Prostate gland (tissue), 2 donors: ENCODE measurements at places on chromosomes 6 and 20.

GRCh38 chr6:63272397-63272796 is 47.4 kb downstream of the LGSN start:
- no peak for DNase-seq

GRCh38 chr6:151352410-151353396 is 38.7 kb downstream of the ZBTB2 start:
- no peak for DNase-seq

DNA sequence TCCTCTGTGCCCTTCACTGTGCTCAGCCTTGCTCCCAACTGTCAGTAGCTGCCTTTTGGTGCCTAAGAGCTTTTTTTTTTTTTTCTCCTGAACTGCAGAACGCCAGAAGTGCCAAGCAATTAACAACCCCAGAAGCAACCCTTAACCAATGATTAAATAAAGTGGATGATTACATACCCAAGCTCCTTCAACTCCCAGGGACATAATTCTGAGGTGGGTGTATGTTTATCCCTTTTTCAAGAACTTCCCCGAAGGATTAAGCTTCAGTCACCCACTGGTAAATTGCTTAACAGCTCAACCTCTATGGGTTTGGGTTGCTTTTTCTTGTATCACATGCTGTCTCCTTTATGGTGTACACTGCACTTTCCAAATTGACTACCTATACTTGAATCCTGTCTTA is 41.1 kb downstream of the KLHL31 start:
- no peak for DNase-seq

DNA sequence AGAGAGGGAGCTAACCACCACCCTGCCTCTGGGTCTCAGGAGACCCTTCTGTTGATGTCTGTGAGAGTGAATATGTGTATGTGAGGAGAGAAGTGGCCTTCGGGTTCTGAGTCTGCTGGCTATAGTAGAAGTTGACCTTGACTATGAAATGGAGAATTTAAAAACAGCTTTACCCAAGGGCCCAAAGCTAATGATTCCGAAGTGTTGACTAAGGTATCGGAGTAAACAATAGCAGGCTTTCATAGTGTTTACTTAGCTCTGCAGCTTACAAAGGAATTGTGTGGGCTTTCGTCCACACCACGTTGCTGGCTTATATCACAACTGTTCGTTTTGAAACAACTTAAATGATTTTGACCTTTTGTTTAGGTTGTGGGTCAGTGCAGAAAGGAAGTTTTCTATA is 126.5 kb upstream of the JAG1 start:
- no peak for DNase-seq

GRCh38 chr6:136784271-136784664 is 8.0 kb downstream of the MAP3K5 start:
- DNase-seq: no peak

DNA sequence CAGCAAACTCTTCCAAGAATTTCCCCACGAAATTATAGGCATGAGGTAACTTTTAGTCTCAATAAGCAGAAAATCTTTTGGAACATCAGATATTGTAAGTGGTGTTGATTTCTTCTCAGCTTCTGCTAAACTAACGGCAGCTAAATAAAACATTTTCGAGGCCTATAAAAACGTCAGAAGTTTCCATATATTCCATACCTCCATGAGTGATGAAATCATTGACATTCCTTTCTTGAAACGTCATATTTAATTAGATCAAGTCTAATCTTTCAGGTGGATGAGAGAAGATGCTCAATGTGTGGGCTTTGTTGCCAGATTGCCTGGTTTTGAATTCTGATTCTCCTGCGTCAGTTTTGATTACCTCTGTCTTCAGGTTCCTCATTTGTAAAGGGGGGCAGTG is 81.3 kb downstream of the CDC5L start:
- no peak for DNase-seq

DNA sequence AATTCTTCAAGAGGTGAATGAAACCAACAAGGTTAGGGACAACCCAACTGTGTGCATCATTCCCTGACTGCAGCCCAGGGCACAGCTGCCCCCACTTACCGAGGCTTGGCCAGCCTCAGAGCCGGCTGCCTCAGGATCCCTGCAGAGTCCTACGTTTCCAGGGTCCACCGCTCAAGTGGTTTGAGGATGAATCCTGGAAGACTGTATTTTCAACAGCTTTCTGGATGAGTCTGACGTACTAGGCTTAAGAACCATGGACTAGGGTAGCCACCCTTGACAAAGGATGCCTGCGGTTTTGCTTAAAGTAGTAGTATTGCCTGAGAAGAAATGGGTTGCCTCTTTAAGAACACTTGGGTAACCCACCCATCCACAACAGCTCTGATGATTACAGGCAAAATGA is 101.4 kb downstream of the FOXC1 start:
- no peak for DNase-seq

GRCh38 chr6:135008072-135008940 is 46.3 kb downstream of the HBS1L start:
- DNase-seq: no peak

DNA sequence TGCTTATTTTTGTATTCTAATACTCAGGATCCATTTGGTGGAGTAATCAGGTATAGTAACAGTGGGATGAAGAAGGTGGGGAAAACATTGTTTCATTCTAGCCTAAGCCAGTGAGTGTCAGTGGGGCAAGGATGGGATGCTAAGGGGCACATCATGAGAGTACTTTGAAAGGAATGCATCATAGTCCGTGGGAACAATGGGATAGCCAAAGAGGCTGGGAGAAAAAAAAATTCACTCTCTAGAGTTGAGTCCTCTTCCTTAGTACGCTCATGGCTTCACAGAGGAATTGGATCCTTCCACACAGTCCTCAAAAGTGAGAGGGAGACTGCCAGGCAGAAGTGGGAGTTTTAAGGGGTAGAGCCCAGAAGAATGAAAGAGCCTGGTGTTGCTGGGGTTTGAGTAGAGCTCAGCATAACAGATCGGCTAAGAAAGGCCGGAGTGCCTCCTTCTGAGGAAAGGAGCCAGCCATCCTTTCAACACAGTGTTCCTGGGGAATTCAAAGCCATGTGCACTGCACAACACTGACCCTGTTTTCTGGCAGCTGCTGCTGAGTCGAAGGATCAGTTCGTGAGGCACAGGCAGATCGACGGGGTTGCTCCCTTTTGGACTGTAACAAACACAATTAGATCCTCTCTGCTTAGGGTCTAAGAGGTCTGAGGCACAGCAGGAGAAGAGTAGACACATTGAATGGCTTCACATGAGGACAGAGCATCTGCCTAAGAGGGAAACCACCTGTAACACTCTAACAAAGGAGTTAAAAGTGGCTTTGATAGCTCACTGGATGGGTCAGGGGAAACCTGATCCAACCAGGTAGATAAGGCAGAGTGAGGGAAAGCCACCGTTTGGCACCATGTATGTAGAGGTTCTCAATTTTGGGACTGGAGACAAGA is 61.2 kb downstream of the ELOVL5 start:
- DNase-seq: no peak

- DNase-seq: no peak
Measured at GRCh38 chr20:62411479-62412193, 4.6 kb upstream of the CABLES2 start.

DNA sequence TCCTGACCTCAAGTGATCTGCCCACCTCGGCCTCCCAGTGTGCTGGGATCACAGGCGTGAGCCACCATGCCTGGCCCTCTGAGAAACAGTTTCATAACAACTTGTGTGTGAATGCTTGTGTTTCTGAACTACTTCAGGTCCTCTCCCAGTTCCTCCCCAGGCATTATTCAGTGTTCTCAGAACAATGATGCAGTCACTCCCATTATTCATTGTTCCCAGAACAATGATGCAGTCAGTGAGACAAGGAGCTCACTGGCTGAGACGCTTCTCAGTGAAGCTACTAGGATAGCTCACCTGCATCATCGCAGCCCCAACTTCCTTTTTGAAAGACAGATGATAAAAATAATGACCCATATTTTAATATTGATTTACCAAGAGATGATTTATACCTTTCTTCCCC is 71.5 kb downstream of the NDUFAF5 start:
- DNase-seq: no peak

- no peak for DNase-seq
Measured at GRCh38 chr20:6164421-6165341, 41.9 kb upstream of the FERMT1 start.

DNA sequence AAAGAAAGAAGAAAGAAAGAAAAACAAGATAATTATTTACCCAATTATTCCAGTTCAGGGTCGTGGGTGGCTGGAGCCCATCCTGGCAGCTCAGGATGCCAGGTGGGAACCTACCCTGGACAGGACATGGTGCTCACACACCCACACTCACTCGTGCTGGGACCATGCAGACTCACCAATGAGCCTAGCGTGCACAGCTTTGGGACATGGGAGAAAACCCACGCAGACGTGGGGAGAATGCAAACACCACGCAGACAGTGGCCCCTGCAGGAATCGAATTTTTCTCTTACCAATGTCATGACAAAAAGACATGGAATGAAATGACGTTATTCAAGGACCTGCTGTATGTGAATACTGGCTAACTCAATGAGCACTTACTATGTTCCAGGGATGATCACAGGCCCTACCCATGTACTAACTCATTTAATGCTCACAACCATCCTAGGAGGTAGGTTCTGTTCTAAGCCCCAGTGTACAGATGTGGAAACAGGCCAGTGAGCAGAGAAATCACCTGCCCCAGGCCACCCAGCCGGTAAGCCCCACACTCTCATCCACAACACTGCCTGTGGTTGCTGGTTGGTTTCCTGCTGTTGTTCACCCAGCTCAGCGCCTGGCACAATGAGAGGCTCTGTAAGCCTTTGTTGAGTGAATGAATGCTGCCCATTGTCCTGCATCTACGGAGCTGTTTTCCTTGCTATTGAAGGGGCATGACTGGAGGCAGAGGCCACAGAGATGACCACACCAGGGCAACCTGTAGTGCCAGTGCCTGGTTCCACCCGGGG is 6.8 kb upstream of the PI16 start:
- no peak for DNase-seq

- DNase-seq: no peak
Measured at GRCh38 chr20:31543966-31544598, 29.8 kb downstream of the HM13 start.

- no peak for DNase-seq
Measured at GRCh38 chr6:10276106-10276505, 138.8 kb downstream of the TFAP2A start.

GRCh38 chr6:109523478-109523877 is 40.5 kb upstream of the ZBTB24 start:
- no peak for DNase-seq

- DNase-seq: no peak
Measured at GRCh38 chr6:148548749-148549140, 198.1 kb upstream of the UST start.

- no peak for DNase-seq
Measured at GRCh38 chr6:164532198-164533044, 777.0 kb downstream of the C6orf118 start.

DNA sequence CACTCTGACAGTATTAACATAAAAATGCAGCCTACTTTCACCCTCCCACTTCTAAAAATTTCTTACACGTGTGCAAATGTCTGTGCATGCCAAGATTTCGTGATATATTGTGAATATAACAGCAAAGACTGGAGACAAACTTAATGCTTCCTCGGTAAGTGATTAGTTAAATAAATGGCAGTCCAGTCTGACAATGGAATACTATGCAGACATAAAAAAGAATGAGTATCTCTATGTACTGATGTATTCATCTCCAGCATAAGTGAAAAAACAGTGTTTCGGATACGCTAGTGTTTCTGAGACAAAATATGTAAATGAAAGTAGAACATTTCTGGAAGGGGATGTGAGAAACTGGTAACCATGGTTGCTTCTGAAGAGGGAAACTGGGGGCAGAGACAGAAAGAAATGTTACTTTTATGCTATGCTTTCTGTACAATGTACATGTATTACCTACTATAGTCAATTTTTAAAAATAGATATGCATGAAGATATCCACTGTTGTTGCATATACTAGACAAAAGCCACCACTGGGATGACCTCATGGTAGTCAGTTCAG is 7.0 kb downstream of the SLC22A23 start:
- DNase-seq: no peak

- no peak for DNase-seq
Measured at GRCh38 chr20:59790346-59790745, 143.1 kb downstream of the SYCP2 start.

GRCh38 chr20:62446888-62447869 is 19.8 kb upstream of the RBBP8NL start:
- no peak for DNase-seq

- DNase-seq: no peak
Measured at GRCh38 chr6:156598855-156599180, 178.4 kb upstream of the ARID1B start.

DNA sequence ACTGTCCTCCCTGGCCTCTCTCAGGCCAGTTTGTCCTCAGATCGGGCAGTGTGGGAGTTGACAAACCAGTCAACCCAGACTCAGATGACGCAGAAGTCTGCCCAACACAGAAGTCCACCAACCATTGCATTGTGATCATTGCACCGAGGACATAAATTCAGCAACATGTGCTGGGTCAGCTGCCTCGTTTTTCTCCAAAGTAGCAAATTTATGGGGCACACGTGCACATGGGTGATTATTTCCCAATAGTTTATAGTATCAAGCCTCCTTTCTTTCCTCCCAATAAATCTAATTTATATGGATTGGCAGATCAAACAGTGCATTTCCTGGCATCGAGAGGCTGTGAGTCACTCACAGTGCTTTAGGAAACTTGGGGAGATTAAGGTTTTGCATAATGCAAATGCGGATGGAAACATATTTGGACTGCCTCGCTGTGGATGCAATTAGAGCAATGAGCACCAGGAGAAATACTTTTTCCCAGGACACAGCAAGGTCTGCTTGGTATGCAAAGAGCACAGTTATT is 413.7 kb upstream of the SULF2 start:
- DNase-seq: peak; percentile 67

DNA sequence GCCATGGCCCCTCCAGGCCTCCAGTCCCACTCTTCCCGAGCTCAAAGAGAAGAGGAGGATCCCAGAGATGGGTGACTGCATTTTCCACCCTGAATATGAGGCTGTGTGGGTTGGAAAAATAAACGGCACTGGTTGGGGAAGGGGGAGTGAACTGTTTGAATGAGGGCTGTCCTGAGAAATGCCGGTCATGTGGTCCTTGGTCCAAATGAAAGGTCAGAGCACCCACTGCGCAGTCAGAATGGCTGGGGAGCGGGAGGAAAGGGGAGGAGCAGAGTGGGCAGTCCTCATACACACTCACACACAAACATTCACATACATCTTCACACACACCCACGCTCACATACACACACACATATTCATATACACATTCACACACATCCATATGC is 83.1 kb downstream of the MRPL14 start:
- DNase-seq: no peak

DNA sequence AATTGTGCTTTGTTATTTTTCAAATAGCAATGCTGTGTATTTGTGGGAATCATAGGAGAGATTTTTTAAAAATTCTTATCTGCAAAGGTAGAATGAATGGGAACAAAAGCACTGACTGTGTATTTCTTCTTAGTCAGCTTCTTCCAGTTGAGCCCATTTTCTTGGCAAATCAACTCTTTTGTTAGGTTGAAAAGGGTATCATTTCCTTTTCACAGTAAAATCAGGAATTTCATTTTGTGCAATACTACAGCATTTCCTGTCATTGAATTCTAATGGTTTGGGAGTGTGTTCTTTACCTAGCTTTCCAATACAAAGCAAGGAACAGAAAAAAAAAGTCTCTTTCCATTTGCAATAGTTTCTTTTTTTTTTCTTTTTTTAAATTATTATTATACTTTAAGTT is 19.0 kb upstream of the EXOC2 start:
- no peak for DNase-seq

- DNase-seq: no peak
Measured at GRCh38 chr20:52817981-52818380, 154.2 kb upstream of the TSHZ2 start.
